ENCODE measurements at places on chromosomes 6 and 20.
A peak's percentile ranks its signal among the peaks of the same experiment; 100 is the strongest.

DNA sequence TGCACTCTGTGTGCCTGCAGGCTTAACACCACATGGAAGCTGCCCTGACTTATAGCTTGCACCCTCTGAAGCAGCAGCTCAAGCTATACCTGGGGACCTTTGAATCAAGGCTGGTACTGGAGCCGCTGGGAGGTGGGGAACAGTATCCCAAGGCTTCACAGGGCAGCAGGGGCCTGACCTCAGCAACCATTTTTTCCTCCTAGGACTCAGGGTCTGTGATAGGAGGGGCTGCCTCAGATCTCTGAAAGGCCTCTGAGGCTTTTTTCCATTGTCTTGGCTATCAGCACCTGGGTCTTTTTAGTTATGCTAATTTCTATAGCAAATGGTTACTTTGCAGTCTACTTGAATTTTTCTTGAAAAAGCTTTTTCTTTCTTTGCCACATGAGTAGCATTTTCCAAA lies 80.2 kb upstream of the OPRM1 start:
- no peak for DNase-seq

- no peak for DNase-seq
These were observed 60.3 kb upstream of the PTPN1 start for GRCh38 chr20:50449738-50450492.

GRCh38 chr6:77440206-77440976 lies 22.9 kb downstream of the HTR1B start:
- DNase-seq: no peak

DNA sequence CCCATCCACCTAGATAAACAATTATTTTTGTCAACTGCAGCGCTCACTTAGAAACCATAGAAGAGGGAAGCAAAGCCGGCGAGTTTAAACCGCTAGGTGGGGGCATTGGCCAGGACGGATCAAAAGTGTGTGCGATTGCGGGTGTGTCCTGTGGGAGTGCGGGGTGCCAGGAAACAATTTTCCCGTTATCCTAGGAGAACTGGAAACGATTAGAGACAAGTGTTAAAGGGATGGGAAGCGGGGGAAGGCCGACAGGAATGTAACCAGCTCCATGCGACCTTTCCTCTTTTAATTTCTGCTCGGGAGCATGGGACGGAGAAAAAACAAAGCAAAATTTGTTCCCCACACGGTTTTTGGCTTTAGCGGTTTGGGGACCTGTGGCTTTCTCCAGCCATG lies 2.8 kb upstream of the HTR1B start:
- DNase-seq: peak; percentile 83

DNA sequence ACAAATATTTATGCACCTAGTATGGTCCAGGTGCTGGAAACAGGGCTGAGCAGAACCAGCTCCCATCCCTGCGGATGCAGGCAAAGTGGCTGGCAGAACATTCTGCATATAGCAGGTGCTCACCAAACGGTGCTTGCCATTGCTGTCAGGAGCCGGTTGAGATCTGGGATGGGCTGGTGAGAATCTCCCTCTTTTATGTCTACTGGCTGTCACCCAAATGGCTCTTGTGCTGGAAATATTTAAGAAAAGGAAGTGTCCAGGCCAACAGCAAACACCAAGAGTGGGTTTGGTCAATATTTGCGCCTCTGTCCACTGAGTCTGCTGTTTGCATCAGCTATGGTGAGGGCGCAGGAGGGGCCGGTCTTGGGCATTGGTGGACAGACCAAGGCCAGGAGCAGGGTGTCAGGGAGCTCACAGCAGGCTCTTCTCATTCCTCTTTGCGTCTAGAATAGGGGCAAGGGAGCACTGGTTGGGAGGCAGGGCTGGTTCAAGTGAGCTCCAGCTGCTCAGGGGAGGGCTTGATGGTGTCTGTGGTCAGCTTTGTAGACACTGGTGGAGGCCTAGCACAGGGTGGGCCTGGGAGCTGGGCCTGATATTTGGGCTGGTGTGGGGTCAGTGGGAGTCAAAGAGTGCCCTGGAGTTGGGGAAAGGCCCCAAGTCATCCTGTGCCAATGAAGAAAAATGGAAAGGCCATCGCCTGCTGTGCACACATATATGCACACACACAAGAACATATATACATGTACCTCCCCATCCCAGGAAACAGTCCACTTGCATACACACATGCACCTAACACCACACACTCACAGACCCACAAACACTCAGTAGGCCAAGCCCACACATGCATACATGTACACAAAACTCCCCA lies 1.4 kb upstream of the BPIFB2 start:
- DNase-seq: no peak

DNA sequence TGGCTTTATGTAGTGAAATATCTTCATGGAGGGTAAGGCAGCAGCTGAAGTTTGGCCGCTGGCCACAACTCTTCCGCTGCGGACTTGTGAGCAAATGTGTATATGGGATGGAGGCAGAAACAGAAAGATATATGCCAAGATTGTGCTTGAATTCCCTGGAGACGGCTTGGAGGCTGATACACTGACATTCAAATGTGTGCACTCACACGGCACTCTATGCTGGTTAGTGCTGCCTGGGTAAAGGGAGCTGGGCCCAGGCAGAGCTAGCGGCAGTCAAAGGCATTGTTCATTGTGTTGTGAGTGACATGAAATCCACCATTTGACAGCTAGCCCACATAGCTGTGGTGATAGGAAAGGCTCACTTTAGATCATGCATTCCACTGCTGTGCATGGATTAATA lies 202.7 kb downstream of the CLIC5 start:
- no peak for DNase-seq

DNA sequence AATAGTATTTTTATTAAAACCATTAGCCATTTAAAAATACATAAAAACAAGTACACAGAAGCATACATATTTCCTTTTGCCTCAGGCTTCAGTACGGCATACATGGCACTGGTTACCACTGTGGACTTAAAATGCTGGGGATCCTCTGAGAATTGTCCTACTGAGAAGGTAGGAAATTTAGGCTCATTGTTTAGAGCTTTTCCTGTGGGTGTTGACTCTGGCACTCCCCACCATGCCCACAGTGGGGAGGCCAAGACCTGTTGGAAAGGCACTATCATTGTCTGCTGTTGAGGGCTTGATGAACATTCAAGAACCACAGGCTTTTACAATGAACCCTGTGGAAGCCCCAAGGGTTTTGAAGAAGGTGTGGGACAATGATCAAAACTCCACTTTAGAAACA lies 473.4 kb downstream of the BTBD3 start:
- DNase-seq: no peak

DNA sequence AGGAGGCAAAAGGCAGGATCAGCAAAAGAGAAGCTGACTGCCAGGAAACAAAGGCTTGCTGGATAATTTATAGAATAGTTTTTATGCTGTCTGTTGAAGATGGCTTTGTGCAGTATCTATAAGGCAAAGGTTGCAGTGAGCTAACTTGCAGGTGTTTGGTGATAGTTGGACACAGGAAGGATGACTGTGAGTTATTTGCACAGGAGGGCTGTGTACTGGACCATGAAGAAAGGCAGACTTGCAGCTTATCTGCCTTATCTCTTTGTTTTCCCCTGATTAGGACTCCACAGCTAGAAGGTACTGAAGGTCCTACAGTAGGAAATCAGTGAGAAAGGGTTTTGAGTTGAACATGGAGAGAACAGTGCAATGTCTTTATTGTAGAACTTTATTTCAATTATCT lies 2.1 kb downstream of the BTN1A1 start:
- no peak for DNase-seq

DNA sequence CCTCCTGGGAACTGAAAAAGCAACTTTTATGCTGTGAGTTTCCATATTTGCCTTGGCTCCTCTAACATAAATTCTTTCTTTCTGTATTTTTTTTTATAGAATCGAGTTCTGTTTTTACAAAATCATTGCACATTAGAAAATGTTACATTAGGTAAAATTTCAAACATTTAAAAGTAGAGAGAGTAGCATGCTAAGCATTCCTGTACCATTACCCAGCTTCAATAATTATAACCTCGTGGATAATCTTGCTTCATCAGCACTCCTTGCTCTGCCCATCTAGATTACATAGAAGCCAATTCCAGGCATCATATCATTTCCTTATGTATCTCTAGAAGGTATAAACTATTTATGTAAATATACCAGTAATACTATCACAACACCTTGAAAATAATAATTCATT lies 15.4 kb upstream of the FBXO30 start:
- DNase-seq: peak; percentile 66

DNA sequence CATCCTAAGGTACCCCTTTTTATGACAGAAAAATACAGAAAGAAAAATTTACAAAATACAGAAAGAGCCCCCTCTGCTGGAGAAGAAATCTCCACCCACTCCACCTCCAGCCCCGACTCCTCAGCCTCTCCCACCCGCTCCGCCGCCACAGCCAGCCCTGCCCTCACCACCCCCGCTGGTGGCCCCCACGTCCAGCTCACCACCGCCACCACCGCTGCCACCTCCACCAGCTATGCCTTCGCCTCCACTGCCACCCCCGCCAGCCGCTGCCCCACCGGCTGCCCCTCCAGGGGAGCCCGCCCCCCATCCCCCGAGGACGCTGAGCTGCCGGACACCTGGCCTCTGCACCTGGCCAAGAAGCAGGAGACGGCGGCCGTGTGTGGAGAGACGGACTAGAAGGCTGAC lies 17.7 kb downstream of the WFDC2 start:
- no peak for DNase-seq

GRCh38 chr6:41939176-41939847 lies 2.3 kb downstream of the CCND3 start:
- peak; percentile 53 for DNase-seq

DNA sequence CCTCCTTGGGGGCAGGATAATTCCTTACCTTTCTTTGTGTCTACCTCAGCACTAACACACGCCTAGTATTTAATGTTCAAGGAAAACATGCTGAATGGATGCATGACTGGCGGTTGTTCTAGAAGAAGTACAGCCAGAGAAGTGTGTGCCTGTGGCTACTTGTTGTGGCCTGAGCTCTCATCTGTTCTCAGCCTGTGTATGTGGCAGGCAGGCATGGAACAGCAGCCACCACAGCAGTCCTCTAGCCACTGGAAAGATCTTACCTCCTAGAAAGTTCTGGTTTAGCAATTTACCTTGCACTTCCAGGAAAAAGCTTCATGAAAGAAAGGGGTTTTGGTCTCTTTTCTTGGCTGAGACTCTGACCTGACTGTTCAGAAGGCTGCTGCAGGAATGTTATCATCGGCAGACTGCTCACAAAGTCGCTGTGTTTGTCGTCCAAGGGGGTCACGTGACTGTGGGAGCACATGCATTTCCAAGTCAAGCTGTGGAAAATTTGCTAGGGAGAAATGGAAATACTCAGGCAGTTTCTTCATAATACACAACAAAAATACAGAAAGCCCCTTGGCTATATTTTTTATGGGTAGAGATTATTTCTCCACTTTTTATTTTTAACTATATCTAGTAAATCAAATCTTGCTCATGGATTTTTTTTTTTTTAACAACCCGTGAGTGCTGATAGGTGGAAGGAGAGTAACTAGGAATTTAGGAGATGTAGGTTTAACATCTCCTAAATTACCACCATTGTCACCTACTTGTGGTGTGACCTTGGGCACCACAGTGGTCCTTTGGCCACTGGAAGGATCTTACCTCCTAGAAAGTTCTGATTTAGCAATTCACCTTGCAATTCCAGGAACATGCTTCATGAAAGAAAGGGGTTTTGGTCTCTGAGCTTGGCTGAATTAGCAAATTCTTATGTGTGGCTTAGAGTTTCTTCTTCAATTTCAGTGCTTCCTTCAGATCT lies 110.8 kb upstream of the GPR6 start:
- peak; percentile 27 for DNase-seq

GRCh38 chr6:128339635-128340450 lies 180.6 kb downstream of the PTPRK start:
- DNase-seq: peak; percentile 60

GRCh38 chr6:4134841-4135664 lies at the start of gene ECI2:
Gene ECI2 (minus strand): TSS chr6:4135575. CDS start chr6:4135560, 15 bp downstream.
- peak; percentile 43 for DNase-seq

DNA sequence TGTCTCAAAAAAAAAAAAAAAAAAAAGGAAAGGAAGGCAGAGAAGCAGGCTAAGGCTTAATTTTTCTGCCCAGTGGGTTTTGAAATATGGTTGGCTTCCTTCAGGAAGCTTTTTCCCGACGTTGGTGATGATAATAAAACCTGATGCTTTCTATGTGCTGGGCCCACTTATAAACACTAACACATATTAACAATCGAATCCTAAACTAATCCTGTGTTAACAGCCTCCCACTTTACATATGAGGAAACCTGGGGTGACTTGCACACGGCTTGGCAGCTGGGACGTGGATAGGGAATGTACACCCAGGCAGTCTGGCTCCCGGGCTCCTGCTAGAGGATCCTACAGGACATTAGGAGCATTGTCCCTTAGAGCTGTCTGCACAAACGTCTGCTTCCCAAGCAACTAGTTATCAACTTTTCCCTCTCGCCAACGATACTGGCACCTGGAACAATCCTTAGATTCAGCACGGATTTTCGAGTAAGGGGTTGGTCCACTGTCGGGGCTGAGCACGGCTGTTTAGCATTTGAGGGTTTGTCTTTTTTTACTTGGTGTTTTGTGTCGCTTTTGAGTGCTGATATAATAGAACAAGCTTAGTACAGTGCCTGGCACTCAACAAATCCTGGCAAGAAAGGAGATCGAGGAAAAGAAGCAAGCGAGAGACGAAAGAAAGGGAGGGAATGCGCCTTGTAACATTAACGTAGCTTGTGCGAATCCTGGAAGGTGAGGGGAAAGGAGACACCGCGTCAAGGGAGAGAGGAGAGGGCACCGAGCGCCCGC lies 622 bp upstream of the KIZ start:
- peak; percentile 45 for DNase-seq

DNA sequence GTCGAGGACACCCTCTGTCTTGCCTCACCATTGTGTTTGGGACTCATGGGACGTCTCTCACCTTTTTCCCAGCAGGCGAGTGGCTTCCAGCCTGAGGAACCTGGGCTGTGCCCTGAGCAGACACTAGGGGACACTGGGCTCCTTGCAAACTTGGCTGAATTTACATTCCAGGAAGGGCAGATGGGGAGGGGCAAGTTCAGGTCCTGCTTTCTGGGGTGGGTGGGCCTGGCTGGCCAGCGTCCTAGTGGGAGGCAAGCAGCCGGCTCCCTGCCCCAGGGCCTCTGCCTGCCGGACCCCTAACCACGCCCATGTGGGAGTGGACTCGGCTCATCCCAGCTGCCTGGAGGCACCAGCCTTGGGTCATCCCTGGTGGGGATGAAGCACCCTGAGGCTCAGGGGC lies 48.2 kb upstream of the MLN start:
- DNase-seq: peak; percentile 38

GRCh38 chr6:90386399-90387382 lies 90.0 kb upstream of the BACH2 start:
- no peak for DNase-seq

DNA sequence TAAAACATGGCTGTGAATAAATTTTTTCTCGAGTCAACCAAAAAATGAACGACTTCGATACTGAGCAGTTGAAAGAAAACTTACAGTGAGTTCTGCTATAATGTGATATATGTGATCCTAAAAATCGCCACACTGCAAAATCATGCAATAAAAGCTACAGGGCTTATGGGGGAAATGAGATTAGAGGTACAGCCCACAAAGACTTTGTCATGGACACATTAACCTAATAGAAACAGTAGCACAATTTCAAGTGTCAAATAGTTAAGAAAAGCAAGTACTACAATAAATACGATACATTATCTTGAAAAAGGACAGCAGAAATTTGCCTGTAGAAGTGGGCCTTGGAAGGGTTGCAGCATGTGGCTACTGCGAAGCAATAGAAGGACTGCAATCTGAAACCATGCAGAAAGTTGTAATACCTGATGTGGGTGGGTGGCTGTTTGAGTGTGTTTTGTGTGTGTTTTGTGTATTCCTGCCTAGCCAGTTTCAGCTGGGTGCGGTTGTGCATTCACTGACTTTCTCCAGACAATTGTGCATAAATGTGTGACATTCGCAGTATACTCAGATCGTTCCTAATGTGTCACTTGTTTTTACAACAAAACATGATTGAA lies 79.1 kb downstream of the RPP40 start:
- DNase-seq: no peak

GRCh38 chr6:29563435-29563965 lies 4.0 kb upstream of the UBD start:
- no peak for DNase-seq

All from choroid plexus epithelial cell (primary cell).